ENCODE measurements at places on chromosomes 7 and 10. TPM values are rescaled to one million over a fixed set of nuclear protein-coding genes. Genes with fewer than 3 reads are reported as not detected.
A peak's percentile ranks its signal among the peaks of the same experiment; 100 is the strongest.

- DNase-seq = no peak
Measured at GRCh38 chr10:17109046-17109445, 20.6 kb downstream of the CUBN start.

DNA sequence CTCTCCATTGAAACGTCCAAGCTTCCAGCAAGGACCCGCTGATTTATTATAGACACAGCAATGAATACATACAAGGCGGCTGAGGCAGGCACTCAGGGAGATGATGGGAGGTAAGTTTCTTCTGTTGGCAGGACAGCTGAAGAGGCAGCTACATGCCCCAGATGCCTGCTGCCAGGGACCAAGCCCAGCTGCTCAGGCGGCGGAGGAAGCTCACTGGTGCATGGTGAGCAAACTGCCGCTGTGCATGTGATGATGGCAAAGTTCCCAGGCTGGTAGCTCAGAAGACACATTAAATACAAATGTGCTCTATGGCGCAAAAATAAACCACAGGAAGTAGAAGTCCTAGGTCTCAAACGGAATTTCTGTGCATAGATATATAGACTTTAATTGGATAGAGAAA, 2.3 kb downstream of the DNTT start:
- no peak for DNase-seq

GRCh38 chr10:119755446-119755845, 29.6 kb downstream of the INPP5F start:
- no peak for DNase-seq

GRCh38 chr10:74640134-74640921, 186.1 kb upstream of the KAT6B start:
- DNase-seq = peak; percentile 36

- DNase-seq = no peak
Measured at GRCh38 chr10:109887243-109887642, 36.1 kb downstream of the XPNPEP1 start.

DNA sequence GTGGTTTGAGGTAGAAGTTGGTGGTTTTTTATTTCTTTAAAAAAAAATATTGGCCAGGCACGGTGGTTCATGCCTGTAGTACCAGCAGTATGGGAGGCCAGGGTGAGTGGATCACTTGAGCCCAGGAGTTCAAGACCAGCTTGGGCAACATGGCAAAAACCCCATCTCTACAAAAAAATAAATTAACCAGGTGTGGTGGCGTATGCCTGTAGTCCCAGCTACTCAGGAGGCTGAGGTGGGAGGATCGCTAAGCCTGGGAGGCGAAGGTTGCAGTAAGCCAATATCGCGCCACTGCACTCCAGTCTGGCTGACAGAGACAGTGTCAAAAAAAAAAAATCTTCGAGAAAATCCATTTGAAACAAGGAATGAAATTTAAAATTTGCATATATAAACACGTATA, 1.1 kb downstream of the IL2RA start:
- no peak for DNase-seq

- peak; percentile 50 for DNase-seq
Measured at GRCh38 chr7:128398016-128398840, 11.6 kb downstream of the IMPDH1 start.

DNA sequence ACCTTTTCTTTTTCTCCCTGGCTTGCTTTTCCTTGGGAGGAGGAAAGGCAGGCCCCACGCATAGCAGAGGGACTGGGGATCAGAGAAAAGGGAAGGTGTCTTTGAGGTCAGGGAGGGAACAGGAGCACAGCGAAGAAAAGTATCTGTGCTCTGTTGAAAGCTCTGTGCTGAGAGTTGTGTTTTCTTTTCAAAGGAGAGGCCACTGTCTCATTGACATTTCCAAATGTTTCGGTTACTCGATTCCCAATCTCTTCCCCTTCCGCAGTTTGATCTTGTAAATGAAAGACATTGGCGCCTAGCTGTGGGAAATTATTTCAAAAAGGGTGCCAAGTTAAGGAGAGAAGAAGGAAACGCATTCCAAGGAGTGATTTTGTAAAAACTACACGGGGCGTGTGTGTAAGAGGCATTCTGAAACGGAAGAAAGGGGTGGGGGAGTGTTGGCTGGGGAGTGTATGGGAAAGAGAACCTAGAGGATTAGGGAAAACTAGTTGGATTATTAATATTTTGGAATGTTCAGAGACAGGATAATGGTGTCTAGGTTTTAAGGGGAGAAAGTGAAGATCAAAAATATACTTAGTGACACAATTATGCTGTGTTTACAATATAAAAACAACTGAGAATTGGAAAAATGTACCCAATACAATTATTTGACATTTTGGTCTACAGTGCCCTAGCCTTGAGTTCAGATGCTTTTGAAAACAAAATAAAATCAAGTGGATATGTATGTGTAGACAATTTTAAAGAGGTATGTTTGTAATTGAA, 708 bp downstream of the KLHDC10 start:
- peak; percentile 29 for DNase-seq

- DNase-seq = no peak
Measured at GRCh38 chr10:16583382-16583781, 61.7 kb upstream of the C1QL3 start.

DNA sequence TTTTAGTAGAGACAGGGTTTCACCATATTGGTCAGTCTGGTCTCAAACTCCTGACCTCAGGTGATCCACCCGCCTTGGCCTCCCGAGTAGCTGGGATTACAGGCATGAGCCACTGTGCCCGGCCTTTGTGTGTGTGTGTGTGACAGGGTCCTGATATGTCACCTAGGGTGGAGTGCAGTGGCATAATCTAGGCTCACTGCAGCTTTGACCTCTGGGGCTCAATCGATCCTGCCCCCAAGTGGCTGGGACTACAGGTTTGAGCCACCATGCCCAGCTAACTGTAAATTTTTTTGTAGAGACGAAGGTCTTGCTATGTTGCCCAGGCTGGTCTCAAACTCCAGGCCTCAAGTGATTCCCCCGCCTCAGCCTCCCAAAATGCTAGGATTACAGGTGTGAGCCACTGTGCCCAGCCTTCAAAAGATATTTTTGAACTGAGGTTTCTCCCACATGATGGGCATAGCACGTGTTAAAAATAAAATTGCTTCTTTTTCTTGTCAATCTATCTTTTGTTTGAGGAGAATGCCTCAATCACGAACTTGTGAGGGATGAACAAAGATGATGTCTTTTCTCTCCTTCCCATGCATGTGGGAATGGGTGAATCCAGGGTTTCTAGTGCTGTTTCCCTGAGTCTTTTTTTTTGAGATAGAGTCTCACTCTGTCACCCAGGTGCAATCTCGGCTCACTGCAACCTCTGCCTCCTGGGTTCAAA, 30.8 kb upstream of the PSAP start:
- no peak for DNase-seq

DNA sequence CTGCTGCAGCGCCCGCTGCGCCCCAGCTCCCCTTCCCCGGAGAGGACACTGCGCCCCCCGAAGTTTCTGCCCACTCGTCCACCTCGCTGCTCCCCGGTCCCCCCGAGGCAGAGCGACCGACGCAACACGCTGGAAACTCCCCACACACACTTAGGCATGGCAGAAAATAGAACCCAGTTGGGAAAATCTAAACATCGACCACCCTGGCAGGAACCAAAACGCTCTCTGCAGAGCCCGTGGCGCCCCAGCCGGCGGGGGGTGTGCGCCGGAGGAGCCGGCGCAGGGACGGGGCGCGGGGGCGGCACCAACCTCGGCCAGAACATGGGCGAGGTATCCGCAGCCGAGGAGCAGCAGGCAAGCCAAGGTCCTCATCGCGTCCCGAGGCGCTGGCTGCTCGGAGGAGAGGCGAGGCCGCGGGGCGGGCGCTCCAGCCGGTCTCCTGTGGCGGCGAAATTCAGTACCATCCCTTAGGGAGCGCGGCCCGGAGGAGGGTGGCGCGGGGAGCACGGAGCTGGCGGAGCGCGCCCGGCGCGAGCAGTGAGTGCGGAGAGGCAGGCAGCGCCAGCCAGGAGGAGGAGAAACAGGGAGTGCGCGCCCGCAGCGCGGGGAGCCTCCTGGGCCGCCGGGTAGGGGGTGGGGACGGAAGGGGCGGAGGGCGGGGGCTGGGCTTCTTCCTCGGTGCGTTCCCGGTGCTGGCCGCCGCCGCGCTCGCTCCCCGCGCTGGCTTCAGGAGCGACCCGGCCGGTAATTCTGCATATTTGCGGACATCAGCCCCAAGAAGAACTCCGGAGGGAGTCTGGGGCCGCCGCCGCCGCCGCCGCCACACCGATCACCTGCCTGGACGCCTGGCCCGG, 789 bp downstream of the PDGFA start:
- DNase-seq = peak; percentile 84

DNA sequence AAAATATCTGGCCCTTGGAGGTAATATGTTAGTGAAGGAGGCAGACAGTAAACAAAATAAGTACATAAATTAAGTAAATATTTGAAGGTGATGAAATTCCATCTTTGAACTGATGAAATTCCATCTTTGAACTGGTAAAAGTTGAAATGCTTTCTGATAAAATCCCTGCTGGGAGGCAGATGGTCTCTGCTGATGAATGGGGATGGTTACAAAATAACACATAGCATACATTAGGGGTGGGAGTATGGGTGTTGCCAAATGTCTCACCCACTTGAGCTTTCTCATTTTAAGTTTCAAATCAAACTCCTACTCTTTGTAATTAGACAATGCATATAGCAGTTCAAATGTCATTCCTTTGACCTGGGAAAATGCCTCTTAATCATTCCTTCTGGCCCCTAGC, 77.5 kb upstream of the SORCS3 start:
- DNase-seq = no peak

DNA sequence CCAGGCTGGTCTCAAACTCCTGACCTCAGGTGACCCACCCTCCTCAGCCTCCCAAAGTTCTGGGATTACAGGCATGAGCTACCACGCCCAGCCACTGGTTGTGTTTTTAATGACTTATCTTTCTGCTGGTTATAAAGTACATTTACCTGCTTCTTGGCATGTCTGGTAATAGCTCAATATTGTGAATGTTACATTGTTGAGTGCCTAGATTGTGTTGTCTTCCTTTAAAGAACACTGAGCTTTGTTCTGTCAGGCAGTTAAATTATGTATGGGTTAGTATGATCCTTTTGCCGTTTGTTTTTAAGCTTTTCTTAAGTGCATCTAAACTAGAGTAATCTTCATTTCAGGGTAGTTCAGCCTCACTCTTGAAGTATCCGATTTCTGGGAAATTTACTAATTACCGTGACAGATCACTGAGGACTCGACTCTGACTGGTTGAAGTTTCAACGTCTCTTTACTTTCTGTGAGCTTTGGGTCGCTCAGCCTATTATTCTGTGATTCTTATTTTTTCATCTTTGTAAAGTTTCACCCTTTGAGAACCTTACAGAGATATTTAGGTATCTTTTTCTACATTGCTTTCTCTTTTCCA, 617.4 kb downstream of the SORCS1 start:
- DNase-seq = no peak

DNA sequence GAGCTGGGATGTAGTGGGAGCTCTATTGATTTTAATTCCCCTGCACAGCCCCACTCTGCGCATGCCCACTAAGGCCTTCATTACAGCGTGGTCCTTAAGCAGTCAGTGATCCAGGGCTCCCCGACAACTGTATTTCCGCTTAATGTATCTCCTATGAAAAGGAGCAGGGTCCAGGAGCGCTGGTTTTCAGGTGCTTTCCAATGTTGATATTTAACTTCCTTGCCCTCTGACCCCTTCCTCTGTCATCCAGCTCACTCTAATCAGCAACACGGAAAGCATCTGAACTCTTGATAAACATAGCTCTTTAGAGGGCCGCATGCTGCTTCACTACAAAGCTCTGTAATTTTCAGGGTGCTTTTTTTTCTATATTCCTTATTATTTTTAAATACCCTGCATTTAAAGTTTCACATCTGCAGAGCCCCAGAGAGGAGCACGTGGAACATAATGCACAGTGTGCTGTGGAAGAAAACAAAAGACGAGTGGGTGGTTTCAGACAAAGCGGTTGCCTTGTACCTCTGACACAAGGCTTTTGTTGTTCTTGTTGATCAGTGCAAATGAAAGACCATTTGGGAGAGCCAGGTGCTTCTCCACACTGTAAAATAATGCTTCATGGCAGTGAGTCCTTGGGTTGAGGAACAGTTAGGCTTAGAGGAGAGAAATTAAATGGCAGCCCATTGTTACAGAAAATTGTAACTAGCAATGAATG, 465.9 kb upstream of the CELF2 start:
- DNase-seq = no peak

DNA sequence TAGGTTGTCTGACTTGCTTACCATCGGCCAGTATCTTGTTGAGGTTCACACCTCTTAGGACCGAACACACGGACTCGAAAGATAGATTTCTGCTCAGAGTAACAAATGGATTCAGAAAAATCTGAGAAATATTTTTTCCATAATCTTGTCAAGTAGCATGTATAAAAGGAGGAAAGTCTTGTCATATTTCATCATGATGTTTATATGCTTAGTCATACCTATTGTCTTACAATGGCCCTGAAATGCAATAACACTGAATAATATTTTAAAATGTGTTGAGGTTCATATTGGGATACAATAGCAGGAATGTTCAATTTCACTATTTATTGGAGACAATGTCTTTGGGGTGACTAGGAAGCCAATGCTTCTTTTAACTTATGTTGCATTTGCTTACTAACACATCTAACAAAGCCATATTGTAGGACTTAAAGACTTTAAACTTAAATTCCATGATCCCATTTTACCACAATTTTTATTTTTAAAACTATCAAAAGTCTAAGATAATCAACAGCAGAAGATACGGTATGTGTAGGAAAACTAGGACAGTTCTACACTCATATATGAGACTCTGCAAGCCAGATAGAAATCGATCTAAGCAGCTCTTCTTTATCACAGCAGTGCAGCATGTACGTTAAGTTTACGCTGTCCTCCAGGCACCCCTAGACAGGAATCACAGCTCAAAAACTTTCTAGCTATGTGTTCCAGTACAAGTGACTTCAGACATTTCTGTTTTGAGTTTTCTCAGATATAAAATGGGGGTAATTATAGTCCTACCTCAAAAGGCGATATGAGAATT, 135.7 kb upstream of the CAV2 start:
- no peak for DNase-seq

DNA sequence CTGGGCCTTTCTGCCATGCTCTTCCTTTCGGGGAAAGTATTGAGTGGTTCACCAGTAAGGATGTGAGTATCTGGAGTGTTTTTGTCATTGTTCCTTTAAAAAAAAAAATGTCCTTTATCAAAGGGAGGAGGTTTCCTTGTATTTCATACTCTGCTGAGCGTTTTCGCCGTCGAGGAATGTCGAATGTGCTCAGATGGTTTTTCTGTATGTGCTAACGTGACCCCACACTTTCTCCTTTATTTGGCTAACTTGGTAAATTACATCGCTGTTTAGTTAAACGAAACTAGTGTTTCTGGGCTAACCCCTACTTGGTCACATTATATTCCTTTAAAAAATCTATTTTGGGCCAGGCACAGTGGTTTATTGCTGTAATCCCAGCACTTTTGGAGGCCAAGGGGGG, 45.9 kb downstream of the INPP5A start:
- DNase-seq = no peak

GRCh38 chr7:22858640-22859561, 36.3 kb upstream of the TOMM7 start:
- DNase-seq = peak; percentile 93

Gene RBP4
- total RNA-seq = not detected

Gene CDK13
- 82.5 TPM for total RNA-seq

Gene DRGX
- total RNA-seq = not detected

Gene DNAH11
- total RNA-seq = under 0.01 TPM

Gene PCDH15
- total RNA-seq = not detected

Gene GPRIN2
- not detected for total RNA-seq

Gene TSPAN33
- total RNA-seq = 0.43 TPM

Gene VWDE
- total RNA-seq = not detected

Gene ANKRD2
- total RNA-seq = 0.86 TPM

Gene ARHGAP22
- total RNA-seq = 31.6 TPM

Gene CCL24
- not detected for total RNA-seq

Gene GPR15LG
- not detected for total RNA-seq
